Fibroblast of skin of right quadriceps (primary cell): ENCODE measurements at places on chromosomes 5 and 9.

DNA sequence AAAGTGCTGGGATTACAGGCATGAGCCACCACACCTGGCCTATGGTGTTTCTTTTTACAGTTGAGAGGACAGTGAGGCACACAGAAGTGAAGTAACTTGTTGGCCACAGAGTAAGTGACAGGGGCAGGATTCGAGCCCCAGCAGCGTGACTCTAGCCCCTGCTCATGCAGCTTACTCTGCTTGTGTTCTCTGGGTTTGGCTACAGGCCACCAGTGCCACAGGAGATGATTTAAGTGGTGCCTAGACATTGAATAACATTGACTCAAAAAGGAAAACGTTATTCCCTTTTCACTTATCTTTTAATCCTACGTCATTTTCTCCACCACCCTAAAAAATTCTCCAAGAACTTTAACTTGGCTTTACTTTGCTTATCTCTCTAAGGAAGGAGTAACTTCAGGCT is 61.4 kb downstream of the SNX24 start:
- DNase-seq: peak; percentile 44

DNA sequence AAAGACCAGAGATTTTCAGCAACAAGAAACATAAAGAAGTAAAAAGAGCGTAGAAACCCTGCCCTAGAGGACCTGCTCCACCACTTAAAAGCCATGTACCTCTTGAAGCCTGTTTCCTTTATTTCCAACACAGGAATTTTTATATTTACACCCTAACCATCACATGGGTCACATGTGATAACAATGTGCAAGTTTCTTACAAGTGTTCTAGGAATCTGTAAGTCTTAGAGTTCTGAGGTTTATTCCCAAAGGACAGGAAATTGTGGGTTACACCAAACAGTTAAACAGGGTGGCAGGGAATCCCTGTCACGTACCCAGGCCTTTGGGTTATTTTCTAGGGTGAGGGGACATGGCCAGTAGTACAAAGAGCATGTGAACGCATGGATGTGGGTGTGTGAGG is 108.6 kb upstream of the CCDC152 start:
- no peak for DNase-seq

GRCh38 chr5:82164176-82164976 is 113.8 kb downstream of the RPS23 start:
- peak; percentile 86 for DNase-seq

GRCh38 chr9:137492464-137493363 is 33.6 kb upstream of the NSMF start:
- DNase-seq: no peak

- no peak for DNase-seq
These were observed 123.7 kb downstream of the VCAN start for GRCh38 chr5:83595217-83595616.

- no peak for DNase-seq
These were observed 199.1 kb upstream of the OR13F1 start for GRCh38 chr9:104304925-104305324.

- DNase-seq: no peak
These were observed 120.4 kb upstream of the PTGER4 start for GRCh38 chr5:40559306-40559705.

DNA sequence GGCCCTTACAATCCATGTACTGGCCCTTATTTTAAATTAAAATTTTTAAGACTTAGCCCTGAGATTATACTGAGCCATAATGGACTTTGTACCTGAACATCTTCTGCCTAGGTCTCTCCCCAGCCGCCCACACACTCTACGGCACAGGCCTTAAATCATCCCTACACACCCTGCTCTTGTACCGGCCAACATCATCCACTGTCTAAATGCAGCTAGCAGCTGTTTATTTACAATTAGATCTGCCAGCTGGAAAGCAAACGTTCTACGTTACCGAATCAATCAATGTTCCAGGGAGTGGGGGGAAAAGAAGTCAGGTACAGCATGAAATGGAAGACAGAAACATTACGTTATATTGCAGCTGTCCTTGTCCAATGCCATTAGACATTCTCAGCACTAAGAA is 88.4 kb upstream of the GRAMD2B start:
- no peak for DNase-seq

- no peak for DNase-seq
These were observed 52.7 kb upstream of the TESK1 start for GRCh38 chr9:35552376-35552775.

DNA sequence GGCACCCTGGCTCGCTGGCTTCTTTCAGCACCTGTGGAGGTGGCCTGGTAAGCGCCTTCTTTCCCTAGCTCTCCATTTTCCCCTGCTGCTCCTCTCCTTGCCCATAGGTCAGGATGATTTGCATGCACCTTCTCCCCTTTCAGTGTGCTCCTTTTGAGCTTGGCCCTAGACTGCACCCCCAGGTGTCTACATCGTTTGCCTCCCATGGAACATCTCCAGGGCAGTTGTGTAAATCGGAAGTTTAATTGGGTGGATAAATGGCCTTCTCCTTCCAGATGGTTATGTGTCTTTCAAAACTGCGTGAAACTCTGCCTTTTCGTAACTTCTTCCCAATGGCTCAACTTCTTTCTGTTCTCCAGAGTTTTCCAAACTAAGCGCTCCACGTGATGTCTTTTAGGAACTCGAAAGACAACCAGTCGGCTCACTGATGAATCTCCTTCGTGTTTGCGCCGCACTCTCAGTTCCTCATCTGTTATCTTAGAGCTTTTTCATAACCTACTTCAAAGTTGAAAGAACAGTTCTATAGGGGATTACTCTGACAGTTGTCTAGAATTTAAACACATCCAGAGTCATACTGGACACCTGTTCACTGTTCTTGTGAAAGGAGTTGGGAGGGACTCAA is 1.7 kb downstream of the ADAMTS19 start:
- DNase-seq: no peak

DNA sequence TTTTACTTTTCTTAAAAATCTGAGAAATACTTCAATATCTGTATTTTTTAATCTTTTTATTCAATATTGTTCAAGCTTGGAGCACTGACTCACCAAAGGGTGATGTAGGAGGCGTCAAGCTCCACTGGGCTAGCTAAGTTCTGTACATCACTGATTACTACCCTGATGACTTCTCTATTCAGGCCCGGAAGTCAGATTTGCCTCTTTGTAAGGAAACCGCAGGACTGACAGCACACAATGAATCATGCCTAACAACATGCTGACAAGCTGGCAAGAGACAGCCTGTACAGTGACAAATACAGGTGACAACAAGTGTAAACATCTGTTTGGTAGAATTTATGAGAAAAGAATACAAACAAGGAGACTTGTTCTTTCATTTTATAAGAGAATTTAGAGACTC is 627.9 kb upstream of the RORB start:
- DNase-seq: peak; percentile 33

GRCh38 chr5:13932011-13932410 is 12.5 kb downstream of the DNAH5 start:
- DNase-seq: no peak

- DNase-seq: peak; percentile 42
These were observed 82.8 kb downstream of the COL5A1 start for GRCh38 chr9:134724202-134724911.

DNA sequence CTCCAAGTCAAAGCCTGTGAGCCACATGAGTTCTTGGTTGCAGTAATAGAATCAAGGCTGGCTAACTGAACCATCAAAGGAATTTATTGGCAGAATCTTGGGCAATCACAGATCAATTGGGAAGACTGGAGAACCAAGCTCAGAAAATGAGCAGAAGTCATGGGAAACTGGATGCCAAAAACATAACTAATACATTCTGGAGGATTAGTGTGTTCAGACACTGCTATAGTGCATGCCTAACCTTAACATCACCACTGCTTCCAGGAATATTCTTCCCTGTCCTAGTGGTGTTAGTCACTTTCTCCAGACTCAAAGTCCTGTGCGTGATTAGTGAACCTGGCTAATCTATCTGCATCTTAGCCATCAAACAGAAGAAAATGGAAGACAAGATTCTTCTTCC is 843.7 kb downstream of the EFNA5 start:
- DNase-seq: peak; percentile 76

GRCh38 chr9:80560976-80561375 is 989.2 kb downstream of the TLE4 start:
- DNase-seq: no peak

DNA sequence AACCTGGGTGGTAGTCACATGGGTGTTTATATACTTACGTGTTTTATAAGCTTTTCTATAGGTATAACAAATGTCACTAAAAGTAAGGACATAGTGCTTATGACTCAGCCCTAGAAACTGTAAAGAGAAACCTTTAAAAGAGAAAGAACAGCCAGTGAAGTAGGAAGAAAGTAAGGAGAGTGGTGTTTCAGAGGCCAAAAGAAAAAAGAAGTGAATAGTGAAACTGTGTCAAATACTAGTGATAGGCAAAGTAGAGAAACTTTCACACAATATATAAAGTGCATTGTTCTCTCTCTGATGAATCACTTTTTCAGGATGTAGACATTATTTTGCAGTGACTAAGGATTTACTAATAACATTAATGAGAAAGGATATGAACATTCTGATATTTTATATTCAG is 74.2 kb upstream of the SUSD1 start:
- peak; percentile 9 for DNase-seq

- no peak for DNase-seq
These were observed 41.4 kb downstream of the SLC25A51 start for GRCh38 chr9:37862530-37862929.

- no peak for DNase-seq
These were observed 162.9 kb upstream of the ELL2 start for GRCh38 chr5:96124589-96124988.

GRCh38 chr5:178331491-178331996 is 98.9 kb upstream of the PHYKPL start:
- no peak for DNase-seq

DNA sequence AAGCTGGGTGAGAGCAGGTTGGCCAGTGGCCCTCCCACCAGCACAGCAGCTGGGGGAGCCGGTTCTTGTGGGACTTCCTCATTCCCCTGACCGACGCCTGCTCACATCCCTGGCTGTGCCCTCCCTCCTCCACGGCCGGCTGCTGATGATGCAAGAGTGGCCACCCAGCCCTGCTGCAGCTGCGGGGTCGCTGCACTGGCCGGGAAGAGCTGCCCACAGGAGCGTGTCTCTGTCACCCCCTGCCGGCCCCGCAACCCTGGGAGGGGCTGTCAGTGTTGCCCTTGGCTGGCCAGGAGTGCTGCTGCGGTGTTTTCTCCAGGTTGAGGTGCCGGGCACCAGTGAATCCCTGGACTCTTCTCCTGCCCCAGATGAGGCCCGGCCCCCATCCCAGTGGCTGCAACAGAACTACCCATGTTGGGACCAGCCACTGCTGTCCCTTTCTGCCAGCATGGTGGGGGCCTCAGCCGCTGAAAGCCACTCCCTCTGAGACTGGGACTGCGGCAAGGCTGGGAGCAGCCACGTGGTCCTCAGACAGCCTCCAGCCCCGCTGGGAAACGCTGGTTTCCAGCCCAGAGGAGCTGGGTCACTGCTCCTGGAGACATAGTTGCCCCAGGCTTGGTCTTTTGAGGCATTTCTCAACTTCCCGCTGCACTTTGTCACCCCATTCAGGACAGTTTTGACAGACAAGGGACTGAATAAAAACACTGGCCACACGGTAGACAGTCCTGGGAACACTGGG is 739 bp downstream of the CARD9 start:
- DNase-seq: peak; percentile 51

- no peak for DNase-seq
These were observed 153.8 kb downstream of the HSPA4 start for GRCh38 chr5:133205649-133206048.

- DNase-seq: no peak
These were observed 6.1 kb downstream of the SAPCD2 start for GRCh38 chr9:137064027-137064879.

GRCh38 chr9:406886-407654 is 192.4 kb downstream of the DOCK8 start:
- no peak for DNase-seq

GRCh38 chr9:93860694-93861658 is 94.2 kb downstream of the BARX1 start:
- DNase-seq: no peak

DNA sequence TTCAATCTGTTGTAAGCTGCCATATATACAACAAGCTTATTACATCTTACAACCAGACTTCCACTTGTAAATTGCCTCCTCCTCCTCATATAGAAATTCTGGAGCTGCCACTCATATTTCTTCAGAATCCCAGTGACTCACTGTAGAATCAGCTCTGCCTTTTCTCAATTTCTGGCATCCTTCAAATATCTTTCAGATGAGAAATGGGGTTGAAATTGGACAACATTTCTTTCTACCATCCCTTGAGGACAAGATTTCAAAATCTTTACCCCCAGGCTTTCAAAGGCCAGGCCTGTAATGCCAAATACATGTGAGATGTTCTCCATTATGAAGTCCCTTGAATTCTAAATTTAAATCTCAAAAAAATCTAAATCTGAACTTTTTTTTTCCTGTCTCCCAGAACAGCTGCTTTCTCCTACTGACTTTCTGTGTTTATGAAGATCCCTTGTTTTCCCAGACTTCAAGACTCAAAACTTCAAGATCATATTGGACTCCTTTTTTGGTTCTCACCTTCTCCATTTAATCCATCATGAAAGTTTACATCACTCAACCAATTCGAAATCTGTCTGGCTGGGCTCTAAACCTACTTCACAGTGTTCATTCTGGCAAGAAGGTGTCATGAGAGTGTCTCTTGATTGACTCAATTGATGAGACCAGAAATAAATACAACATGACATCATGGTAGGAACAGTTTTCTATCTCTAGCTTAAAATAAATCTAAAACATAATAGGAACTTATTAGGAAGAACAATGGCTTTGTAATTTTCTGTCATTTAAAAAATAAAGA is 109.8 kb downstream of the HMHB1 start:
- DNase-seq: peak; percentile 97

GRCh38 chr5:74082512-74083055 is 456.6 kb downstream of the ARHGEF28 start:
- DNase-seq: no peak

DNA sequence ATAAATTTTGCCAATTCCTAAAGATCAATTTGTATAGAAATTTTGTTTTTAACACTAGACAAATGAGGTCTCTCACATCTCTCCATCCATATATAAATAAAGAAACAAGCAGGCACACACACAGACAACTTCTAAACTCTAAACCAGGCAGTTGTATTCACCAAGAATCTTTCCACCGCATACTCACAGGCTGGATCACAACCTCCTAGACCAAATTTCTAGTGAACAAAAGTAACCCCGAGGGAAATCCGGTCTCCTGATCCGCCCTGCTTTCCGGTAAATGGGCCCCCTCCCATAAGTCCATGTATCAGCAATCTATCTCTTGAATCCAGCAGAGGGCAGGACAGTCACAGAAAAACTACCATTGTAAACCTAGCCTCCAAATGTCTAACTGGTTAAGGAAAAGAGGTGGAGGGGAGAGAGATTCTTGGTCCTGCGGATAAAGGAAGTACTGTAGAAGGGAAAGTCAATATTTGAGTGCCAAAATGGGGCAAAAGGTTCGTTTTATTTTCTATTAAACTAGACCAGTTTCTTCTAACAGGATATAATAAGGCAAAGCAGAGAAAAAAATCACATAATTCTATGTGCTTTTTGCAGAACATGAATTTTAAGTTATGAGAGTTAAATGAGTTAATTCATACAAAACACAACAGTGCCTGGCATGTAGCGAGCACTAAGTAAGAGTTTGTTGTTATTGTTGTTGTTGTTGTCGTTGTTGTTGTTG is 4.8 kb upstream of the SMU1 start:
- DNase-seq: peak; percentile 89
